ENCODE measurements at places on chromosomes 16 and 17. TPM values are rescaled to one million over a fixed set of nuclear protein-coding genes. Genes with fewer than 3 reads are reported as not detected.

Gene NTN1
- polyA plus RNA-seq: 7.9 TPM

Gene USP22
- 238 TPM for polyA plus RNA-seq

Gene ODF4
- not detected for polyA plus RNA-seq

Gene NPIPA7
- 28.8 TPM for polyA plus RNA-seq

Gene KRT33B
- polyA plus RNA-seq: not detected

Gene EPX
- polyA plus RNA-seq: 0.95 TPM

Gene SLC26A11
- polyA plus RNA-seq: 22.0 TPM

Gene COL1A1
- 838 TPM for polyA plus RNA-seq

Gene DCAF7
- polyA plus RNA-seq: 104 TPM

- DNase-seq: peak; percentile 22
Observed at GRCh38 chr17:47789611-47790561, 31.7 kb downstream of the OSBPL7 start.

- DNase-seq: no peak
Observed at GRCh38 chr16:16850274-16850673, 471.3 kb downstream of the NPIPA7 start.

GRCh38 chr17:77320044-77320440, 179.3 kb downstream of the SEC14L1 start:
- no peak for DNase-seq

DNA sequence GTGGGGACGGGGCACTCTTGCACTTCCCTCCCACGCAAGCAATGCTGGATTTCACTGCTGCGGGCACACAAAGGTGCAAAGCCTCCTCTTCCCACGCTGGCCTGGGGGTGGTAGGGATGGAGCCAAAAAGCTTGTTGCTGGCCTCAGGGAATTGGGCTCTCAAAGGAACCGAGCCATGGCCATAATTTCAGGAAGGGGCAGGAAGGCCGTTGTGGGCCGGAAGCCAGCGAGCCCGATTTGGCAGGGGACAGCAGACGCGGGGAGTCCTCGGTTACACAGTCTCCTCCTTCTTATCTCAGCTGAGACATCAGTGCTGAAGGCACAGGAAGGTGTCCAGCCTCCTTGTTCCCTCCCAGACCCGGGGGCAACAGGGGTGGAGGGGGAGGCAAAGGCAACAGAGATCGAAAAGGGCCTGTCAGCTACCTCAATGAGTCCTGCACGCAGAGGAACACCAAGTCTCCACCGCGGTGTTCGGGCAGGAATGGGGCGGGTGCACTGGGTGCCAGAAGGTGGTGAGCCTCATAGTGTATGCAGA, 59.5 kb downstream of the SLFN11 start:
- DNase-seq: no peak

DNA sequence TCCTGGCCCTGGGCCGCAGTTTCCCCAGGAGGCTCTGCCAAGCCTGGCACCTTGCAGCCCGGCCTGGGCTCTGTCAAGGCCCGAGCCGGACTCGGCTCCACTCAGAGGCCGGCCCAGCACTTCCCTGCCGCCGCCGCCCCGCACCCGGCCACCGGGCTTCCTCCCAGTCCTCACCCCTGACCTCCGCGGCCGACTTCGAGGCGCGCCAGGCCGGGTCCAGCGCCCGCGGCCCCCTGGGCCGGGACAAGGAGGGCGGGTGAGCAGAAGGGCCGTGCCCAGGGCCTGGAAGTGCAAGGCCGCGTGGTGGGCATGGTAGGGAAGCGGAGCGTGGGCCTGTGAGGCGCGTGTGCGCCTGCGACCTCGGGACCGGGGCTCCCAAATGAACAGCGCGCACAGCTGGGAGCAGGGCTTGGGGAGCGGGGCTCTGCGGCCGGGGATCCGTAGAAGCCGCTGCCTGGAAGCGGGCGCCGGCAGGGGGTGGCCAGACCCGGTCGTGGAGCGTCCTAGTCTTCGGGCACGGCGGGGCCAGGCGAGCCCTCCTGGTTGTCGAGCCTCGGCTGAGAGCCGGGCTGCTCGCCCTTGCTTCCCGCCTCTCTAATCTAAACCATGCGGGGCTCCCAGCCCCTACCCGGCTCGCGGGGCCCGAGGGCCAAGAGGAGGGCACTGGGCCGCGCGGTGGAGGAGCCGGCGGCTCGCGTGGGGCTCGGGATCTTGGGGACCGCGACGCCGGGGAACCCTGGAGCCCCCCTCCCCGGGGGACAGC, 503 bp upstream of the TBX4 start:
- no peak for DNase-seq

GRCh38 chr16:13254998-13255614, 353.7 kb downstream of the SHISA9 start:
- no peak for DNase-seq

GRCh38 chr16:83031524-83031923, 404.8 kb downstream of the CDH13 start:
- no peak for DNase-seq

DNA sequence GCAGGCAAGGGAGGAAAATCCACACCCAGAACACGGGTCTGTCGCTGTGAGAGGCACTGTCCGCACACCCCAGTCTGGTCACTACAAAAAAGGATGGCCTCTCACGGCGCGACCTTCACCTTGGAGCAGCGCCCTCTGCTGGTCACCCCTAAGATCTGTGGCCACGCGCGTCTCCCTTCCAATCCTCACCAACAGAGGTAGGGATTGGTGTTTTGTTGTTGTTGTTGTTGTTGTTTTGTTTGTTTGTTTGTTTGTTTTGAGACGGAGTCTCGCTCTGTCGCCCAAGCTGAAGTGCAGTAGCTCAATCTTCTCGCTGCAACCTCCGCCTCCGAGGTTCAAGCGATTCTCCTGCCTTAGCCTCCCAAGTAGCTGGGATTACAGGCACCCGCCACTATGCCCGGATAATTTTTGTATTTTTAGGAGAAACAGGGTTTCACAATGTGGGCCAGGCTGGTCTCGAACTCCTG, 15.0 kb upstream of the C17orf58 start:
- no peak for DNase-seq

DNA sequence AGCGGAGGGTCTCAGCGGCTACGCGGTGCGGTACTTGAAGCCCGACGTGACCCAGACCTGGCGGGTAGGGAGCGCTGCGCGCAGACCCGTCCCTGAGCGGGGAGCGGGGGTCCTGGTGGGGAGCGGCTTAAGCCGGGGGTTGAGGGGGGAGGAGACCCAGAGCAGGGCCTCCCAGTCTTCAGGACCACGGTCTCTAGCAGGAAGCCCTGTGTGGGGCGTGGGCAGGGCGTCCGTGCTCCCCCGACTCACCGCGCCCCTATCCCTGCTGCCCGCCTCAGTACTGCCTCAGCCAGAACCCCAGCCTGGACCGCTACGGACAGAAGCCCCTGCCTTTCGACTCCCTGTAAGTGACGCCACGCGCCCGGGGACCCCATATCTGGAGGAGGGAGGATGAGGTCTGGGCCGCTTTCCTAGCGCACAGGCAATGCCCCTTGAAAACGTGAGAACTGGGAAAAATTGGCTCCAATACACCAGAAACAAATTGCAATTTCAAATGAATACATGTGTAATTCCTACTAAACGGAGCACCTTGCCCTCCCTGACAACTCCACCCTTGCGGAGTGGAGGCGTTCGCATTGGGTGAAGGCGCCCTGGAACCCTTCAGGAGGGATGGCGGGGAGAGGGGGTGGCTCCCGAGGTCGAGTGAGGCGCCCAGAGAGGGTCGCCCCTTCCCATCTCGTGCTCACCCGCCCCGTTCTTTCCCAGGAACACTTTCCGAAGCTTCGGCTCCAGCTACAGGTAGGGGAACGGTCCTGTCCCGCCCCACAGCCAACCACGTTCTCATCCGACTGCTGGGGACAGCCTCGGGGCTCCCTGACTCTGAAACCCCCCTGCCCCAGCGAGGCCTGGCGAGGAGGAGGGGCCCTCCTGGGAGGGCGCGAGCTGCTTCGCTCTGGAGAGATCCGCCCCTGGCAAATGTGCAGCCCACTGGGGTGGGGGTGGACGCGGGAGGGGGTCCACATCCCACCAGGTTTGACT, 14.6 kb upstream of the CNGB1 start:
- DNase-seq: no peak

- DNase-seq: no peak
Observed at GRCh38 chr16:52624891-52625290, 77.9 kb upstream of the TOX3 start.

GRCh38 chr17:27846042-27846655, 45.8 kb upstream of the NOS2 start:
- DNase-seq: no peak

GRCh38 chr16:778909-779527, 9.2 kb downstream of the RPUSD1 start:
- DNase-seq: no peak

DNA sequence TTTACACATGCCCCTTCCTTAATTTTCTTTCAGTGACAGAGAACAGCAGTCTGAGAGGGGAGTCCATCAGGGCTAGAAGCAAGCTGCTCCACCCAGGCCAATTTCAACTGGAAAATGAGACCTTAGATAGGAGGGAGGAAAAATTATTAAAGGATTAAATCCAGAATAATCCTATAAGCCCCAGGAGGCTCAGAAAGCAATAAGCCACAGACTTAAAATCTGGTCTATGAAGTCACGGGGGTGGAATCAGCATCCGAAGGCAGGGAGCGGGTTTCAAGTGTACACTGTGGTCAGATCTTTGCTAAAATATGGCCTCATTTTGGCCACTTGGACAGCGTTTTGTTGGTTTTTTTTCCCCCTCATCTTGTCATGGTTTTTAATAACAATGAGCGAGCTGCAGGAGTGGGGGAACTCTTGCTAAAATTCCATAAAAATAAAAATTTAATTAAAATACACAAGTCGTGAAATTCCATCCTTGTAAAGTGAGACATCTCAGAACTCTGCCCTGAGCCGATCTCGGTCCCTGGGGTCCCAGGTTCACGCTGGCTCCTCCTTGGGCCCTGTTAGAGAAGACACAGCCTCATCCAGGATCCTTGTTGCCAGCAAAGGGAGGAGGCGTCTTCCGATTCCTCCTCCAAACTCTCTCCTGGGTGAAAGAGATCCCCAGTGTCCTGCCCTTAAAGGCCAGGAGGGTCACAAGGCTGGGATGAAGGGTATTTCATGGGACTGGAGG, 51.6 kb upstream of the ETV4 start:
- DNase-seq: no peak

GRCh38 chr17:41654678-41655607, 30.6 kb upstream of the KRT17 start:
- DNase-seq: no peak

DNA sequence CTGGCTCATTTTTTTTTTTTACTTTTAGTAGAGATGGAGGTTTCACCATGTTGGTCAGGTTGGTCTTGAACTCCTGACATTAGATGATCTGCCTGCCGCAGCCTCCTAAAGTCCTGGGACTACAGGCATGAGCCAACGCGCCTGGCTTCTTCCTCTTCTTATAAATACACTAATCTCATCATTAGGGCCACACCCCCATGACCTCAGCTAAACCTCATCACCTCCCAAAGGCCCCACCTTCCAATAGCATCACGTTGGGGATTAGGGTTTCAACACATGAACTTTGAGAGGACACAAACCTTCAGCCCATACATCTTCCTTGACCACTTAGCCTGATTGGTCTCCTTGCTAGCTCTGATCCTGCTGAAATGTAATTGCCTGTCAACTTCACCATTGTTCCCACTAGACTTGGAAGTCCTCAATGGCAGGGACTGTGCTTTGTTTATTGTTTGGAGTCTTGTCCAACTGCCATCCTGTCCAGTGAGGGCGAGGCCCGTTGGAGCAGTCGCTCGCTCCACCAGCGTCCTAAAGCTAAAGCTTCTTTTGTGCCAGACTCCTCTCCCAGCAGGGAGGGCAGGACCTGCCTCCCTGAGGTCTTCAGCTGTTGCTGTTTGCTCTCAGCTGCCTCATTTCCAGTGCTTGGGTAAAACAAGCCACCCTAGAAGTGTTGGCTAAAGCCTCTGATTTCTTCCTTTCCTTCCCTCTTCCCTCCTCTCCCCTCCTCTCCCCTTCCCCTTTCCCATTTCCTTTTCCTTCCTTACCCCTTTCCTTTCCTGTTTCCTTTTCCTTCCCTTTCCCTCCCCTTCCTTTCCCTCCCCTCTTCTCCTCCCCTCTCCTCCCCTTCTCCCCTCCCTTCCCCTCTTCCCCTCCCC, 85.3 kb downstream of the HAPSTR1 start:
- no peak for DNase-seq

GRCh38 chr16:48561960-48562393, 48.0 kb downstream of the N4BP1 start:
- DNase-seq: no peak

DNA sequence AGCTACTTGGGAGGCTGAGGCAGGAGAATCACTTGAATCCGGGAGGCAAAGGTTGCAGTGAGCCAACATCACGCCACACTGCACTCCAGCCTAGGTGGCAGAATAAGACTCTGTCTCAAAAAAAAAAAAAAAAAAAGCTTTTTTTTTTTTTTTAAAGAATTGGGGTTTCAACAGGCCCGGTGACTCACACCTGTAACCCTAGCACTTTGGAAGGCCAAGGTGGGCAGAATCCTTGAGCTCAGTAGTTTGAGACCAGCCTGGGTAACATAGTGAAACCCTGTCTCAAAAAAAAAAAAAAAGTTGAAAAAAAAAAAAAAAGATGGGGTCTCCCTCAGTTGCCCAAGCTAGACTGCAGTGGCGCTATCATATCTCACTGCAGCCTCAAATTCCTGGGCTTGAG, 6.6 kb upstream of the HEXIM2 start:
- no peak for DNase-seq

DNA sequence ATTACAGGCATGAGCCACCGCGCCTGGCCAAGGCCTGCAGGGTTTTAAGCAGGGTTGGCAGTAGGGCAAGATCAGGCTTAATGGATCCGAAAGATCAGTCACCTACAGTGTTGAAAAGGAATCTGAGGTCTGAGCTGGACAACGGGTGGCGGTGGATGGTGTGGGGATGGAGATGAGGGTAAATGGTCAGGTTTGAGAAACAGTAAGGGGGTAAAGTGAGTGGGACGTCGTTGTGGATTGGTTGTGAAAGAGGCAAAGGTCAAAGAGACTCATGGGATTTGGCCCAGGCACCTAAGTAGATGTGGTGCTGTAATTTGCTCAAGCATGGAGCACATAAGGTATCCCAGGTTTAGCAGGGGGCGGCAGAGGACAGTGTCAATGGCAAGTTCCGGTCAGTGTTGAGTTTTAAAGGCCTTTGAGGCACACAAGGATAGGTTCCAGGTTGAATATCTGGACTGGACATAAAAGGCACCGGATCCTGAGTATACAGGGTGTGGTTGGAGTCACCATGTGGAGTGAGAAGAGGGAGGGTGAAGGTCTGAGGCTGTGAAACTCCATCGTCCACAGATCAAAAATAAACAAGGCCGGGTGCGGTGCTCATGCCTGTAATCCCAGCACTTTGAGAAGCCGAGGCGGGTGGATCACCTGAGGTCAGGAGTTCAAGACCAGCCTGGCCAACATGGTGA, 1.1 kb upstream of the SLC16A5 start:
- DNase-seq: no peak

DNA sequence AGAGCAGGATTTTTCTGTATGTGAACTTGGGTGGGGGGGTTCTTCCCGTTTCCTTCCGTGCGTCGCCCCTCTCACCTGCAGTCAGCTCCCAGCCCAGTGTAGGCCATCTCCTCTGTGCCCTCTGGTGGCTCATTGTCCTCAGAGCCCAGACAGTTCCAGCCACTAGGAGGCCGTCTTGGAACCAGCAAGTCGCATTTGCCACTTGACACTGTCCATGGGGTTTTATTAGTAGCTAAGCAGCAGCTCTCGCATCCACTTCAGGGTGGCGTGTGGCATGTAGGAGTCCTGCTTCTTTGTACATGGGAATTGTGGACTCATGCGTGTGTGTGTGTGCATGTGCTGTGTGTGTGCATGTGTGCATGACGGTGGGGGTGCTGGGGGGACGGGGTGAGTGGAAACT, 74.0 kb downstream of the SEC14L1 start:
- DNase-seq: no peak
